ENCODE measurements at places on chromosomes 4 and X.

DNA sequence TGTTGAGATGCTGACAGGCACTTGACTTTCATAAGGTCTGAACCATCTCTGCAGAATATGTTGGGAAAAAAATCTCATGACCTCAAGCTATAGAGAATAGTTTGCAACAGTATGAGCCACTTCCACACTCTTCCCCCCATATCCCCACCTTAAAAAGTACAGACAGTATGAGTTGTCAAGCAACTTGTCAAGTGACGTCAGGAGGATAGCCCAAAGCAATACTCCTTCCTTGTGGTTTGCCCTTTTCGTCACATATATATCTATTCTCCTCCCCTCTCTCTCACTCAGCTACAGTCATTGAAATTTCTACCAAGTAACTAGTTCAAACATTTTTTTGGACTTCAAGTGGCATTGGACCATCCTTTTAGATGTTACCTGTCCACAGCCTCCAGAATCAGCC lies 67.7 kb downstream of the MCF2 start:
- no peak for DNase-seq

DNA sequence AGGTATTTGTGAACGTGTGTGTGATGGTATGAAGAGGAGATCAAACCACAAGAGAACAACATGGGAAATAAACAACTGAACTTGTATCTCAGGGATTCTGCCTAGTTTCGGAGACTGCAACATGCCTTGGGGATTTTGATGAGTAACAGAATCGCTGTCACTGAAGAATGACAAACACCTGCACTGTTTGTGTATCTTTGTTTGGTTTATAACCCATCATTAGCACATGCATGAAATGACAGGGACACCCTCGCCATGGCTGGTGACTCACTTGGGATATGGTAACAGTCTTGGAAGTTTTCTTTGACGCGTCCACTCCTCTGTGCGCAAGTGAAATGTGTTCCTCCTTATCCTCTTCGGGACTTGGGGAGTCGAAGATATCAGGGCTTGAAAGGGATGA lies 30.3 kb upstream of the MAP3K15 start:
- DNase-seq, result no peak

- DNase-seq, result no peak
These were observed 7.9 kb upstream of the NOCT start for GRCh38 chr4:139007640-139008039.

GRCh38 chr4:162685410-162685809 lies 481.3 kb downstream of the NAF1 start:
- DNase-seq, result no peak

GRCh38 chr4:139559687-139560086 lies 3.7 kb upstream of the SETD7 start:
- DNase-seq, result no peak

DNA sequence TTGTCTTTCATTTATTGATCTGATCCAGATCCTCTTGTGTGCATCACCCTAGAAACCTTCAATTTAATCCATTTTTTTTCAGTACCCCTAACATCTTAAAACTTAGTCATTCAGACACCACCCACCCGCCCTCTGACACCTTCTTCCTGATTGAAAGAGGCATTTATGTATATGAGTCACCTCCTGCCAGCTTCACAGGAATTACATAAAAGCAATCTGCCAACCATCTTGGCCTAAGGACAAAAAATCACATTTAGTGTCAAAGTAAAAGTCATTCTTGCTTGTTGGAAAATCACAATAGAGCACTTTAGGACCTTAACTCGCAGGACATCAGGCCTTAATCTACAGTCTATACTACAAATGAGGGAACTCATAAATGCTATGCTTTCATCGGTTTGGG lies 52.1 kb downstream of the NDST3 start:
- DNase-seq, result no peak

DNA sequence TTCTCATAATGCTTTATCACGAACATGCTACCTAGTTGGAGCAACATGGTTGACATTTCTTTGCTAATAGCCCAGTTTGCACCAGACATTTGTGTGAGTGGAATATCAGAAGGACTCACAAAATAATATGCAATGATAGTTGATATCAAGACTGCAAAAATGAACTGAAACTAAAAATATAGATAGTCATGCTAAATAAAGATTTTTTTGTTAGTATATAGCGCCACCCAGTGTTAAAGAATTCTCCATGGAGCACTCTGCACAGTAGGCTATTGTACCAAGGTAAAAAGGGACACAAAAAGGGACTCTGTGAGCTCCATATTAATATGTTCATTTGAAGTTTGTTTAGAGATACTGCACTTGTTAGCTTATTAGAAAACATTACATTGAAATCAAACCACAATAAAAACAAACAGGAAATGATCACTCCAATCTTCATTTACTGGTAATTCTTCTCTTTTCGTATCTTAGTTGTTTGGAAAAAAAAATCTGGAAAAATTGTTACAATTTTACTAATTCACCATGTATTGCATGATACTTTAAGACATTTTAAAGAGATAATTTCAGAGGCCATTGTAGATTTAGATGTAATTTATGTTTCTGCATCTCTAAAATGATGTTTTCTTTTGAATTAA lies 1509.6 kb downstream of the ADGRL3 start:
- DNase-seq, result no peak

- DNase-seq, result no peak
These were observed 246.1 kb upstream of the VCX start for GRCh38 chrX:7596822-7597221.

GRCh38 chrX:49060914-49061313 lies 2.1 kb downstream of the CCDC120 start:
- DNase-seq, result no peak

DNA sequence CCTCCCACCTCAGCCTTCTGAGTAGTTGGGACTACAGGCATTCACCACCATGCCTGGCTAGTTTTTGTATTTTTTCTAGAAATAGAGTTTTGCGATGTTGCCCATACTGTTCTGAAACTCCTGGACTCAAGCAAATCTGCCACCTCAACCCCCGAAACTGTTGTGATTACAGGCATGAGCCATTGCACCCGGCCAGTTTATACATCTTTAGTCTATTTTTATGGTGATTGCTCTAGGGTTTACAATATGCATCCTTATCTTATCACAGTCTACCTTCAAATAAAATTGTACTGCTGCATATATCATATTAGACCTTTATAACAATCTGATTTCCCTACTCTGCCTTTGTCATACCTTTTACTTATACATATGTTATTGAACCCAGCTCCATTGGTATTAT lies 56.9 kb downstream of the SOWAHB start:
- no peak for DNase-seq

DNA sequence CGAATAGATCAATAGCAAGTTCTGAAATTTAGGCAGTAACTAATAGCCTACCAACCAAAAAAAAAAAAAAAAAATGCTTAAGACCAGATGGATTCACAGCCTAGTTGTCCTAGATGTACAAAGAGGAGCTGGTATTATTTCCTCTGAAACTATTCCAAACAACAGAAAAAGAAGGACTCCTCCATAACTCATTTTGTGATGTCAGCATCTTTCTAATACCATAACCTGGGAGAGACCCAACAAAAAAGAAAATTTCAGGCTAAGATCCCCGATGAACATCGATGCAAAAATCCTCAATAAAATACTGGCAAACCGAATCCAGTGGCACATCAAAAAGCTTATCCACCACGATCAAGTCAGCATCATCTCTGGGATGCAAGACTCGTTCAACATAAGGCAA lies 1557.9 kb downstream of the C4orf33 start:
- DNase-seq, result no peak

- DNase-seq, result no peak
These were observed 37.9 kb upstream of the GYPA start for GRCh38 chr4:144178414-144178813.

GRCh38 chrX:106933538-106933961 lies 13.3 kb downstream of the CLDN2 start:
- DNase-seq, result no peak

GRCh38 chr4:159077702-159078495 lies 25.0 kb upstream of the RAPGEF2 start:
- no peak for DNase-seq

DNA sequence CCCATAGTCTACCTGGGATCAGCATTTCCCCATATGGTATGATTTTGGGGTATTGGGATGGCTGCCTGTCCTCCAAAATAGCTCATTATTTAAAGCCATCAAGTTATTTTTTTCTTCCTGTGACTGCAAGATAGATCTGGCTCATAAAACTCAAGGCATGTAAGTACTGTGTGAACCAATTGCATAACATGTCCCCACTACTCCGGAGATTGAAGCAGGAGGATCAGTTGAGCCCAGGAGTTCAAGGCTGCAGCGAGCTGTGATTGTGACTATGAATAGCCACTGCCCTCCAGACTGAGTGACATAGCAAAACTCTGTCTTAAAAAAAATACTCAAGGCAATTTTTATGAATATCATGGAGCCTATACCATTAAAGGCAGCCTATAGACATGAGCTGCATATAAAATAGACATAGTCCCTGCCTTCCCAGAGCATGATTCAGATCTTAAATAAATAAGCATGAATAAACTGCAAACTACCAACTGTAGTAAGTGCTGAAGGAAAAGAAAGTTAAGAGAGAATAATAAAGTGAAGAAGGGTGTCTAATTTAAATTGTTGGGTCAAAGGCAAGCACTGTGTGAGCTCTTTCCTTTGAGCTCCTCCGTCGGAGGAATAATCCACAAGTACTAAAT lies 16.9 kb upstream of the MMAA start:
- no peak for DNase-seq

DNA sequence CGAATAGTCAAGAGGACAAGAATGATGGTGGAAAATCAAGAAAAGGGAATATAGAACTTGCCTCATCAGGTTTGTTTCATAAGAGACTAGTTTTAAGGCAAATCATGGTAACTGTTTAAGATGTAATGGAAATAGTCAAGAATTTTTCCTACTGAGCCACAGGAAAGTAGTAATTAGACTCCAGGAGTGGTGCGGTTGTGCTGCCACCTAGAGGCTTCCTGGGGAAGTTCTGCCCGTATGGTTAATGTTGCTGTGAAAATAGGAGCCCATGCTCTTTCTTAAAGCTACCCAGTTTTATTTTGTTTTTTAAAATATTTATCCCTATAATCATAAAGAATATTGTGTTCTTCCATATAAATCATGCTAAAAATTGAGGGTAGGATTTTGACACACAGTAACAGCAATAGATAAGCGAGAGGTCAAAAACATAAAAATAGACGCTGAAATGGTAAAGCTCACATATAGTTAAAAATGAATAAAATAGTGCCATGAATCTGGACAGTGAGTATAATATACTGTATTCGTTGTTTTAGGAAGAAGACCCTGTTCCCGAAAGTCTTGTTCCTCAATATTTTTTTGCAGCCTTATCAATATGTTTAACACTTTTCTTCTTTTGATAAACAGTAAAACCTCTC lies 87.0 kb downstream of the PHOX2B start:
- DNase-seq, result peak; percentile 28

GRCh38 chrX:51024106-51024696 lies 113.7 kb downstream of the BMP15 start:
- no peak for DNase-seq

GRCh38 chrX:38112566-38112965 lies 106.2 kb downstream of the SYTL5 start:
- DNase-seq, result no peak

DNA sequence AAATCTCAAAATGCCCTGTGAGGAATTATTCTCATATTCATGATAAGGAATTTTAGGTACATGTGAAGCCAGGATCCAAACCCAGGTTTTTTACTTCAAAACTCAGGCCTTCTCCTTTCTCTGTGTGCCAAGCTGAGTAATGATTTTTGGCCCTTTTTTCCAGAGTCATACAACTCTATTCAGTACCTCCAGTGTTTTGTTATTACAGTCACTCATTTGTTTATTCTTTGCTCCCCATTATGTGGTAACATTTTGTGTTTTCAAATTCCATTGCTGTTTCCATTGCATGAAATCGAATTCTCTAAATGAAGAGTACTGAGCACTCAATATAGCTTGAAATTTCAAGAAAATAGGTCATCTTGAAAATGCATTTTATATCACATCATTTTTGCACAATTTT lies 315.4 kb downstream of the NR3C2 start:
- DNase-seq, result no peak

DNA sequence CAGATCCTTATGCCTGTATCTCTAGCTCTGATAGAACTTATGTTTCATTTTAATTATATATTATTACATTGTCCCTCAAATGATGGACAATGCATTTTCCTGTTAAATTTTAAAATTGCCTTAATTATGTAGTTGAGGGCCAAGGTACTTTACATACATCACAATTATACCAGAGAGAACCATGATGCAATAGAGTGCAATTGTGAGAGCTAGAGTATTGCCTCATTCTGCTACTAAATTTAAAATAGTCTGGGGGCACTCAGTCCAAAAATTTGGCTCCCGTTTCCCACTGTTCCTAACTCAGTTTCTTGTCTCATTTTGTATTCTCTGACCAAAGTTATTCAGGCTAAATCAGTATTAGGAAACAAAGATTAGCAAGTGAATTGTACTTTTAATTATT lies 378.5 kb upstream of the ZFP42 start:
- DNase-seq, result no peak

DNA sequence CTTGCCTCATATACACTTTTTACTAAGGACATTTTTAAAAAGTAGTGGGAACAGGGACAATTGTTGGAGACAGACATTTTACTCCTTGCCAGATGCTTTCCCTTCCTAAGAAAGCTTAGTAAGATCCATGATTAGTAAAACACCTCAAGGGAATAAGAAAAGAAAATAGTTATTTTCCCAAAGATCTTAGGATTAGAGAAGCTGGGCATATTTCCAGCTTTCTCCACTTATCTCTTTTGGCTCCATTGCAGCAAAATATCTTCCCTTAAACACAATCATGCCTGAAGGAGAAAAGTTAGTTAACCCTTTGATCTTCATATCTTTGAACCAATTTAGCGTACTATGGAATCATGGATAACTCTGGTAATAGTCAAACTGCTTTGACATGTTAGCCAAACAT lies 257.9 kb downstream of the PCDH18 start:
- no peak for DNase-seq

GRCh38 chrX:150766351-150767044 lies 73.3 kb downstream of the MTMR1 start:
- DNase-seq, result no peak

- no peak for DNase-seq
These were observed 1.1 kb downstream of the XIAP start for GRCh38 chrX:123860983-123861382.

DNA sequence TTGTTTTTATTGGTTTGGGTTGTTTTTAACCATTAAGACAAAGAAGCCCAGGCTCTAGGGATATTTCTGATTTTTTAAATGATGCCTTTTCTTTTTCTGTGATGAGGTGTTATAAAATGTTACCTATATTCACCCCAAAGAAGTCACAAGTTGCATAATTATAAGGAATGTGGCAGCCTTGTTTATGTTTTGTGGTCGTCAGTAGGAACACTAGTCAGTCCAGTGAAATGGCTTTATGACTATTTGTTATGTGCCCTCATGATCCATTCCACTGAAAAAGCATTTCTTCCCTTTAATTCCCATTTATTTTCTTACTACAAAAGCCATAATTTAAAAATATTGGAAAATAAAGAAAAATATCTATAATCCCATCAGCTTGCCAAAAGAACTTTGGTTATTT lies 34.4 kb downstream of the CC2D2A start:
- DNase-seq, result no peak

GRCh38 chr4:147398556-147398955 lies 82.3 kb upstream of the EDNRA start:
- DNase-seq, result no peak

GRCh38 chr4:57442241-57442640 lies 332.1 kb upstream of the IGFBP7 start:
- DNase-seq, result no peak

GRCh38 chr4:84484236-84484635 lies 14.9 kb downstream of the NKX6-1 start:
- no peak for DNase-seq
